ENCODE measurements at places on chromosomes 1 and 21.

DNA sequence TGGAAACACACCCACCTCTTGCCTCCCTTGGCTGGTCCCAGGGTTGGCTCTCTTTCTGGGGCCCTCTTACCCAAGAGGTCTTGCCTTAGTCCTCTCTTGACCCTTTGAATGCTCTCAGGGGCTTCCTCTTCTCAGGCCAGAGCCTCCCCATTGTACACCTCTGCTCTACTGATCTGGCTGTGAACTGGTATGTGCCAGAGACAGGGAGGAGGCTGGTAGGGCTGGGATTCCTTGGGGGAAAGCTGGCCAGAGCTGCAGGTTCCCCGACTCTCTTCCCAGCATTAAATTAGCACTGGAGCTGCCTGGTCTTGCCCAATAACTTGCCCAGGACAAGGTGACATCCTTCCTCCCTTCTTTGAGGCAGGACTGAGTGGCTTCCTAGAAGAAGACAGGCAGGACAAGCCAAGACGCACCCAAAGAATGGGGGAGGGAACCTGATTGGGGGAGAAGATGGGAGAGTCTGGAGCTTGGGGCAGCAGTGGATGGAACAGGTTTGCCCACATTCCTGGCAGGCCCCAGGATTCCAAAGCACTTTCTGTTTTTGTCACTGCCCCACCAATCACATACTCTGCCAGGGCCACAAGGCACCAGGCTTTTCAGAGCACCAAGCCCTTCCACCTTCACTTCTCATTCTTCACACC is 37.2 kb upstream of the CITED4 start:
- DNase-seq = no peak

DNA sequence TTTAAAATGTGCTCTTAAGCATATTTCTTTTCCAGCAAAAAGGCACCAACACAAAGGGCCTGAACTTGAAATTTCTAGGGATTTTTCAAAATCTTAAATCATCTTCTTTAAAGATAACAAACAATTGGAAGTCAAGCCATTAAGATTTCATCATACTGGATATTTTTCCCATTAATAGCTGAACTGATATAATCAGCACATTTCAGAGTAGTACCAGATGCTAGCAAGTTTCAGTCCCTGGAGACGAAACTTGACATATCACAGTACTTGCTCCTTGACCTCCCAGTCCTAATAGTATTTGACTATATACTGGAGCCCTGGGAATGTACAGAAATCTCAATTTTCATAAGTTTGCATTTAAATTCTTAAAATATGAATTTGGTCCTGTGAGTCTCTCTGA is 10.2 kb upstream of the CDC7 start:
- no peak for DNase-seq

- no peak for DNase-seq
Observed at GRCh38 chr1:21618561-21619374, 50.4 kb downstream of the RAP1GAP start.

DNA sequence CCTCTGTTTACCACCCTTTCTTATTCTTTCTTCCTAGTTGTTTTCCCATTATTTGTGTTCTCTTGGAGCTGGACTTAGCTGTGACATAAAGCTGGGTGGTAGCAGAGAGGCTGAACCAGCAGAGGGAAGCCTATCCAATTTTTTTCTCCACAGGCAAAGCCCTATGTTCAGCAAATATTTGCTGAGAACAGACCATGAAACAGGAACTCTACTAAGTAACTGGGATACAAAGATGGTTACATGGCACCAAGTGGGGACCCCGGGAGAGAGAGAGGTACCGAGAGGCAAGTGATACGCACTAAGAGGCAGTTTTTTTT is 6.6 kb downstream of the CFAP141 start:
- no peak for DNase-seq

- no peak for DNase-seq
Observed at GRCh38 chr1:242524571-242525359, at the start of gene PLD5. Gene PLD5, minus strand, starts transcription at chr1:242524697.

DNA sequence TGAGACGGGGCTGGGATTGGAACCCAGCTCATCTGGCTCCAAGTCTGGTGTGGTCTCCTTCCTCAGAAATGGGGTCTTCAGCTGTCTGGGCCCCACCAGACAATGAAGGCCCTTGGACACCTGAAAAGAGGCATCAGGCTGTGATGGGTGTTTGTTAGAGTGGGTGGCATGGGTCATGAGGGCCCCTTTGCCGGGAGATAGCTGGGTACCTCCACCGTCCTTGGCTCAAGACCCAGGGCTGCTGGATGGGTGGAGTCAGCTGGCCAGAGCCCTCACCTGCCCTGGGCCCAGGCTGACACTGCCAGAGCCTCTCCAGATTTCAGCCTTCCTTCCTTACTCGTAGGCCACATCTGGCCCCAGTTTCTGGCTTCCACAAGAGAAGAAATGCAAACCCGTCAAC is 13.4 kb upstream of the TTC22 start:
- no peak for DNase-seq

DNA sequence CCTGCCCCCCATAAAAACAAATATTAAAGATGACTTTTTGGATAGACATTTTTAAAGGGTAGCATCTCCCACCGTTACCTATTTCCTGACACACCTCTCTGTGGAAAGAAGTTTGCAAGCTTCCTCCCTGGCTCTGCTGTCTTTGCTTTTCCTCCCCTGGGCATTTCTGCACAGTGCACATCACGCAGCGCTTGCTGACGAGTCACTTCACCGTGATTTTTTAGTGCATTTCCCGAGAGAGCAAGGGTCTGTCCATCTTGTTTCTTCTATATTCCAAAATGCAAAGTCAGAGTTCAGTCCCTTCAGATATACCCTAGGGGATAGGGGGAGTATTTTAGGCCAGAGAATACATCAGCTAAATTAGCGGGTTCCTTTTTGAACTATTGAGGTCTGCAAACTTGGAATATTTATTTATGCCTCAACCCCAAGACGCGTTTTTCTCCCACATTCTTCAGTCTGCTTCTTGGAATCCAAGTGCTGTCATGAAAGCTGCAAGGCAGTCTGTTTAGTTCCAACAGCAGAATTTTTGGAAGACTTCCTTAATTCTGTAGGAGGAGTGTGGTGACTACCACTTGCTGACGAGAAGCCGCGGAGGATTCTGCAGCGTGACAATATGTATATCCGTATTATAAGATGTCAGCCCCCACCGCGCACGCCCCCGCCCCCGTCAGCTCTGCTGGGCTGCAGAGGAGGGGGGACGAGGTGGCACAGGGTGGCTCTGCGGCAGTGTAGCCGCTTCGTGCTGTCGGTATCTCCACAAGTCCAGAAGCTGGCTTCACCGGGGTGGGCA is 22.4 kb downstream of the SMYD2 start:
- DNase-seq = no peak

DNA sequence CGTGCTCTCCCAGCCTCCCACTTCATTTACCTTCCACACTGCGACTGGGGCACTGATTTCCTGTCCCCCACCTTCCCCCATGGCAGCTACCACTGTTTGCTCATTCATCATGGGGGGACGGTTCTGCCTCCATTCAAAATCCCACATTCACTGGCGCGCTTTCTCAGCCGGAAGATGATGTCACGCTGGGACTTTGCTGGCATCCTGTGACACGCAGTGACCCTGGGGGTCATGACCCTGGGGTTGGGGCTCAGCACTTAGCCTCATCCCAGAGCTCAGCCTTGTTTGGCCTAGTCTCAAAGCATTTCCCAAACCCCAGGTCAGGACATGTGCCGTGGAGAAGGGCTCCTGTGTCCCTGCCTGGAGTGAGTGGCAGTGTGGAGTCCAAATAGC is 582 bp upstream of the KCNAB2 start:
- no peak for DNase-seq

GRCh38 chr21:31888936-31889371 is 16.1 kb downstream of the HUNK start:
- no peak for DNase-seq

GRCh38 chr1:21725748-21726392 is 56.7 kb upstream of the RAP1GAP start:
- no peak for DNase-seq

DNA sequence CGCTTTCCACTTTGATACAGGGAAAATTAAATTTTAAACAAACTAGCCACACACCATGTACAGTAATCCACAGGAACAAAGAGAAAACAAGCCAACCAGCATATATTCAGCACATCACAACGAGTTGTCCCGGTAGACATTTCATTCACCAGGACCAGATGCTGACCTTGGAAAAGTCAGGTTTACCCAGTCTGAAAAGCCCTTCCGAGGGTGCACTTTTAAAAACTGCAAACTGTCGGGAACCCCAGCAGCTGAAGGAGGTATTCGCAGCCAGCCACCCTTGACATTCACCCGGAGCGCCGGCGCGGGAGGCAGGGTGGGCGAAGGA is 1.2 kb downstream of the MCOLN3 start:
- DNase-seq = no peak

GRCh38 chr1:180956028-180956640 is 43.4 kb downstream of the KIAA1614 start:
- no peak for DNase-seq

GRCh38 chr1:20153000-20153418 is 13.9 kb downstream of the PLA2G2F start:
- DNase-seq = no peak

GRCh38 chr1:100362821-100363466 is 10.6 kb downstream of the CDC14A start:
- no peak for DNase-seq

DNA sequence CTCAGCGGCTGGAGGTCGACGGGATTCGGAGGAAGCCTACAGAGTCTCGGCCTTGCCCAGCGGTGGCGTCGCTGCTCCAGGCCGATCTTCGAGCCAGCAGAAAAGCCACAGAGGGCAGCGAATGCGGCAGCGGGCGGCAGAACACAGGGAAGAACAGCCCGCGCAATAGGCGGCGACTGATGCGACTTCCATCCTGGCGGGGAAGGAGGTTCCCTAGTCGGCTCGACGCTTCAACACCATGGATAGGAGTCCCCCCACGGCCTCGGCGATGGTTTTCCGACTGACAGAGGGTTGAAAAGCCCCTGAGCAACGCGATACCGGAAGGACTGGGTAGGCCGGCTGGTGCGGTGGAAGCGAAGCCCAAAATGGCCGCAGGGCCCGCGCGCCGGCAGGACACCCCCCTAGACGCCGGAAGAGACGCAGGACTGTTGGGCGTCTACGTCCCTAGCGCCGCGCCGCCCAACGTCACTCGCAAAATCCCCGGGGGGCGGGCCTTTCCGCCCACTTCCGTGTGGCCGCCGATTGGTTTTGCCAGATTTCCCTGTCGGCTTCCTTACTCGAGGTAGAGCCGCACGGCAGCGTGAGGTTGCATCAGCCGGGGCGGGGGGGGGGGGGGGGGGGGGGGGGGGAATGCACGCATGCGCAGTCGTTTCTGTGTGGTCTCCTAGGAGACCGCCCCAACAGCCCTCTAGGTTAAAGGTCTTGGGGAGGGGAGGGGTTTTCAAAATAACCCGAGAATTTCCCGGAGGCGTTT is at the start of gene PPP1R15B:
TSS of gene PPP1R15B (minus strand) at position 367 of the 754 bp plus-strand sequence. CDS start 406 bp downstream, outside the sequence.
- DNase-seq = peak; percentile 95

DNA sequence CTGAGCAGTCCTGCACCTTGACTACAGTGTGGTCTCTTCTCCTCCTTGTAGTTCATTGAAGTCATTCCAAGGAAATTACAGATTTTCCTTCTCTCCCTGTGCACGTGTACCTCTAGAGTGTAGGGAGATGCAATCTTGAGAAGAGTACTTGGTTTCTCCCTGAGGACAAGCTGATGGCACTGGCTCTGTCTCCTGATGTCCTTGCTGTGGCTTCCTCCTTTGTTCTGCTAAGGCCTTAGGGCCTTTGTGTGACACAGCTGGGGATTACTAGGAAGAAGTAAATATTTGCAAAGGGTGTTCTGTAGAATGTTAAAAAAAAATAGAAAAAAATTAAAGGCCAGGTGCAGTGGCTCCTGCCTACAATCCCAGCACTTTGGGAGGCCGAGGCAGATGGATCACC is 66.2 kb upstream of the APOBEC4 start:
- no peak for DNase-seq

GRCh38 chr1:44275991-44276405 is 62.7 kb downstream of the DMAP1 start:
- DNase-seq = no peak

- DNase-seq = no peak
Observed at GRCh38 chr1:41955461-41956159, 36.9 kb upstream of the HIVEP3 start.

- no peak for DNase-seq
Observed at GRCh38 chr1:108568589-108568988, 8.7 kb downstream of the EEIG2 start.

DNA sequence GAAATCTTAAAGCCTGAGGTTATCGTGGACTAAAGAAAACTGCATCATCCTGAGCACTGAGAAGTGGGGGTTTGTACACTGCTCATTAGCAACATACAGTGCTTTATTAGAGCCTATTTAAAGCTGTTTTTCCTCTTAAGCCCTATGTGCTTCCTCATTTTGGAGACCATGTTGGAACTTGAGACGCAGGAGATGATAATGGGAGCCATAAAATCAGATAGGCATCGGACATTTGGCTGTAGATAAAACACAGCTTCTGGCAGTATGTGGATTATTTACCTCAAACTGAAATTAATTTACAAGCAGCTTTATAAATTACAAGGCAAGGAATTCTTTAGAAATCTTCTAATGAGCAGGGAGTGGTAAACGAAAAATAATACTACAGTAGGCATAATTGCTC is 147.7 kb upstream of the IVNS1ABP start:
- no peak for DNase-seq

- DNase-seq = no peak
Observed at GRCh38 chr1:186595969-186596368, 84.3 kb downstream of the PTGS2 start.

DNA sequence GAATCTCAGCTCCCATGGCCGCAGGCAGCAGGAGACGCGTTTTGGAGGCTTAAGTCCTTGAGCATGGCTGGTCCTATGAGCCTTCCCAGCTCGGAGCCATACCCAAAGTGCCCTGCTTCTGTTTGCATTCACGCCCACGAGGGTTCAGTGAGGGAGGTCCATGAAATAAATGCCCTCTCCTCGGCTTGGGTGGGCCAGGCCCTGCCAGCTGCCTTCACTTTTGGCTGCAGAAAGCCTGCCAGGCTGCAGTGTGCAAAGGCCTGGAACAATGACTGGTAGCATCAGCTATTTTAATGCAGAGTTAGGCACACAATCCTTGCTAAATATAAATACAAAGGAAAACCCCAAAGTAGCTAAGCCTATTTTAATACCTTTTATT is 49.4 kb downstream of the H3-3A start:
- no peak for DNase-seq

DNA sequence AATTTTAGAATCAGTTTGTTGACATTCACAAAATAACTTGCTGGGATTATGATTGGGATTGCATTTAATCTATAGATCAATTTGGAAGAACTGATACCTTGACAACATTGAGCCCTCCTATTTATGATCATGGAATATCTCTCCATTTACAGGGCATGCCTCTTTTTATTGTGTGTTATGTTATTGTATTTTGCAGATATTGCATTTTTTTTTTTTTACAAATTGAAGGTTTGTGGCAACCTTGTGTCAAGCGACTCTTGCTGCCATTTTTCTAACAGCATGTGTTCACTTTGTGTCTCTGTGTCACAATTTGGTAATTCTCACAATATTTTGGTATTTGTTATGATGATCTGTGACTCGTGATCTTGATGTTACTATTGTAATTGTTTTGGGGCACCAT is 46.3 kb downstream of the EDARADD start:
- DNase-seq = no peak
